ENCODE measurements at places on chromosomes 1 and 21.

- DNase-seq = no peak
Observed at GRCh38 chr21:42794551-42794950, 84.8 kb downstream of the WDR4 start.

DNA sequence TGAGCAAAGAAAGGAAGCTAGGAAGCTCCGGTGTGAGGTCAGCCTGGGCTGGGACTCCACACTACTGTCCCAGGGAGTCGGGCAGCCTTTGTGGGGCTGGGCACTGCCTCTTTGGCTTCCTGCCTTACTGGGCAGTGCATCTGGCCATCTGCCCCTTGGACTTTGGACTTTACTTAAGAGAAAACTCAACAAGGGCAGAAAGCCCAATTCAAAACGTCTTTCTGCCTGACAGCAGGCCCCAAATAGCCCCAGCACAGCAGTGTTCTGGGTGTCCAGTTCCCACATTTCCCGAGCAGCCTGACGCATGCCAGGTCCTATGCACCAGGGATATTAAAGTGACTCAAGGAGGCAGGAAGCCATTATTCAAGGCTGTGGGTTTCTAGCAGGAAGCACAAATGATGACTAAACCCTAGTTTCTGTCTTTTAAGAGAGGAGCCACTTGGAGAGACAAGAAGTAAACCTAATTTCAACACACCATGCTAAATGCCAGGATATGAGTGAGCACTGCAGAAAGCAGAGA, 37.9 kb upstream of the EDEM3 start:
- peak; percentile 51 for DNase-seq

GRCh38 chr1:46067652-46068051, 64.8 kb downstream of the PIK3R3 start:
- no peak for DNase-seq

GRCh38 chr1:43267818-43268425, 1.9 kb upstream of the TMEM125 start:
- DNase-seq = no peak

GRCh38 chr1:241140670-241141069, 216.3 kb downstream of the RGS7 start:
- DNase-seq = no peak

DNA sequence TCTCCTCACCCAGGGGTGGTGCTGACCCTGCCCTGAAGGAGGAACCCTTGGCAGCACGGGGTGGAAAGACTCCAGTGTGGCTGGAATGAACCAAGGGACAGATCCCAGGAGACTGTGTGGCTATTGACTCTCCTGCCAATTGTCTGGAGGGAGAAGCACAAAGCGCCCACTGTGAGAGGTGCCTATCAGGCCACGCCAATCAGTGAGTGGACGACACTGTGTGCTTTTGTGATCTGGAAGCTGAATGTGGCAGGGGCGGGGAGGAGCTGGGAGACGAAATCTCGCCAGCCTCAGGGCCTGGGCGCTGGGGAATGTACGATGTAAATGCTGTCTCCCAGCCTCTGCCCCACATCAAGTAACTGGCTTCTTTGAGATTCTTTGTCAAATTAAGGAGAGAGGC, 167.1 kb downstream of the ZBTB18 start:
- DNase-seq = no peak

- DNase-seq = no peak
Observed at GRCh38 chr1:115526900-115527299, 114.9 kb upstream of the VANGL1 start.

DNA sequence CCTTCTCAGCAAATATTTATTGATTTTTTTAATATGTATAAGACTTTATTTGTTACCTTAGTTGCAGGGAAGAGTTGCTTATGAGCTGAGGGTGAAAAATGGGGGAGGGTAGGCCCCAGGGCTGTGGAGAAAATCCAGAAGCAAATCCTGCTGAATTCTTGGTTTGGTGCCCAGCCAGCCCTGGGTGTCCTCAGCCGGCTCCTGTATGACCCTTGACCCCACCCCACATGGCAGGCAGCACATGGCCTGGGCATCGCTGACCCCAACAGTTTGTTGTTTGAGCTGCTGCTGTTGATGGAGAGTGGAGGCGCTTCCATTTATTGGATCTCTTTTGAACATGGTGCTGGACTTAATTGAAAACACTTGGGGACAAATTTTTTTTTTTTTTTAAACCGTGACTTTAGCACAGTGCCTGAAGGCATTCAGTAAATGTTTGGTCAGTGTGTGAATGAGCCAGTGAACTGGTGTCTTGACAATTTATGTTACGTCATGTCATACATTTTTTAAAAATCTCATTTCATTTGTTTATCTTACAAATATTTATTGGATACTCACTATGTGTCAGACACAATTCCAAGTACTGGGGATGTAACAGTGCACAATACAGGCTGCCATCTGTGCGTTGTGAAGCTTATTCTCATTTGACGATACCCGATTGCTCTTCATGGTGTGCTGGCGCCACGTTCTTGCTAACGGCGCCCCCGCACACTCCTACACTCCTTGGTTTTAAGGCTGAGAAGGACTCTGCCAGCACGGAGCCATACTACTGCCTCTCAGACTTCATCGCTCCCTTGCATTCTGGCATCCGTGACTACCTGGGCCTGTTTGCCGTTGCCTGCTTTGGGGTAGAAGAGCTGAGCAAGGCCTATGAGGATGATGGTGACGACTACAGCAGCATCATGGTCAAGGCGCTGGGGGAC, 98.8 kb downstream of the MTR start:
- DNase-seq = no peak

All from LoVo (cell line).